ACHN (cell line): ENCODE measurements at places on chromosomes 7 and 10.
A peak's percentile ranks its signal among the peaks of the same experiment; 100 is the strongest.

DNA sequence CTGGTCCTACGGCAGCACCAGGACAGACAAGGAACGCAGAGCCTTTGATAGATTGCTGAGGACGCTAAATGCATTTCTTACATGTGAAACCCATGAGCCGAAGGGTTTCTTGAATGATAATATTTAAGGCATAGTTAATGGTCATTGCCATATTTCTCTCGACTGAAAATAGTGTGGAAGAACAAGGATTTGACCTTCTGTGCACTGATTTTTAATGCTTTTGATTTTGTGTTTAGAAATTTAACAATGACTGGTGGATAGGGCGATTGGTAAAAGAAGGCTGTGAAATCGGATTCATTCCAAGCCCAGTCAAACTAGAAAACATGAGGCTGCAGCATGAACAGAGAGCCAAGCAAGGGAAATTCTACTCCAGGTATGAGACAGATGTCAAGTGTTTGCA is 150.8 kb downstream of the NSUN6 start:
- no peak for DNase-seq

DNA sequence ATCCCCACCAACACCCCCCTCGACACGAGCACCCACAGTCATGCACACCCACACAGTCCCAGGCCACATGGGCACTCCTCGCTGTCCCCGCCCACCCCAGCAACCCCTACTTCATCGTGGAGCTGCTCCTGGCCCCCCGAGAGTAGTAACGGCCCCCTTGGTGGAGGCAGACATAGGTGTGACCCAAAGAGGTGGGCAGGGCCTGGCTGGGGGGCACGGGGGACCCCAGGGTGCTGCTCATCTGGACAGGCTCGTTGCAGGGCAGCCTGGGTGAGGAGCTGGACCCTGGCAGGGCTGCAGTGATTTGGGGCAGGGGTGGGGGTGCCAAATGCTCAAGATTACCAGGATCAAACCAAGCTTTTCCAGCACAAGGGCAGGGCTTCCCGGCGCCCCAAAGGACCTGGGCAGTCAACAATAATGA is 42.4 kb upstream of the ZMIZ1 start:
- no peak for DNase-seq

DNA sequence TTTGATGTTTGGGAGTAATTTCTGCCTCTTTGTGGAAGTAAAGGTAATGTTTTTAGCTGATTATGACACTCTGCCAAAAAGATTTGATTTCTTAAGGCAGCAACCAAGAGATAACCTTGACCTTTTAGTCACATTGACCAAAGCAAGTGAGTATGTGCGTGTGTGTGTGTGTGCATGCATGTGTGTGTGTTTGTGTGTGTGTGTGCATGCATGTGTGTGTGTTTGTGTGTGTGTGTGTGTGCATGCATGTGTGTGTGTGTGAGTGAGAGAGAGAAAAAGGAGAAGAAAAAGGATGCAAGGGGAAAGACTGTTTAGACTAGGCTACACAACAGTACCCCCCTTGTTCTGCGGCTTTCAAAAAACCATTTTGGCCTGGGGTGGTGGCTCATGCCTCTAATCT is 88.1 kb upstream of the NPVF start:
- DNase-seq: no peak

- peak; percentile 38 for DNase-seq
Measured at GRCh38 chr7:14748461-14748860, 154.1 kb downstream of the DGKB start.

DNA sequence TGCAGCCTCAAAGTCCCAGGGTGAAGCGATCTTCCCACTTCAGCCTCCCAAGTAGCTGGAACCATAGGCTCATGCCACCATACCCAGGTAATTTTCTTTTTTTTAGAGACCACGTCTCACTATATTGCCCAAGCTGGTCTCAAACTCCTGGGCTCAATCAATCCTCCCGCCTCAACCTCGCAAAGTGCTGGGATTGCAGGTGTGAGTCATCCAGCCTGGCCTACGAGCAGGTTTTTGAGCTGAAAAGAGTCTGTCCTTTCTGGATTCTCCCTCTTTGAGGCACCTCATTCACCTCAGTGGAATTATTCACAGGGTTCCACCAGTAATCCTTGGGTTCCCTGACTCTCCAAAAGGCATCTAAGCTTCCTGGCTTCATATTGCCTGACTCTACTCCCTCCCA is 7.6 kb upstream of the LEP start:
- DNase-seq: no peak

GRCh38 chr10:11339660-11340059 is 271.8 kb downstream of the USP6NL start:
- no peak for DNase-seq

- no peak for DNase-seq
Measured at GRCh38 chr7:156140447-156140846, 328.2 kb upstream of the SHH start.
